Effector memory CD8-positive, alpha-beta T cell (primary cell): ENCODE measurements at places on chromosomes 7 and 10.

DNA sequence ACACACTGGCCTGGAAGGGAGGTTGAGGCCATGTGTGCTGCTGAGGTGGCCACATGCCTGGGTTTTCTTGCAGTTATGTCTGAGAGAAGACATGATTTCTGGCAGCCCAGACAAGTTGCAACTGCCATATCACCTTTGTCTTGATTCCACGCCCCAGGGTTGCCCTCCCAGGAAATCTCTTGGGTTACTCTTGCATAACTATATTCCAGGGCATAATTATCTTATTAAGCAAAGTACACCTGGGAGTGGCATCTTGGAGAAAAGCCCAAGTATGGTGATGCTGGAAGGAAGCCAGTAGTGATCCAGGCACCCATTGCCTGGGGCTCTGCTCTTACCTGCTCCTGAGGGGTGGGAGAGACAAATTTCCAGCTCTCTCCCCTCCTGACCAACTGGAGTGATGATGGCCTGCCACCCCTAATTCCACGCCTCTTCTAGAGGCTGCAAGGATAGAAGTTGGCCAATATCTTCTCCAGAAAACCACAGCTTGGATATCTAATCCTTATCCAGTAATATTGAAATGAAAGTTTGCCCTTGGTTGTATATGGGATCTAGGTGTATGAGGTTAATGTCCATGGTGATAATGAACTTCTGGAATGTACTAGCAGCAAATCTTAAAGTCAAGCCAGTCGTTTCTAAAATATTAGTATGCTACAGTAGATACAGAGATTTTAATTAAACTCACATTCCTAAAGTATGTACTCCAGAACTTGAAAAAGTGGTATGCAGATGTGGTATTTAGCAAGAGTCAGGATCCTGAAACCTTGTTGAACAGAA, 5.0 kb downstream of the AKR1B10 start:
- H3K36me3 ChIP-seq: no peaks in the 10 kb centered on the region
- no peaks in the 10 kb centered on the region for H3K4me1 ChIP-seq
- no peak for DNase-seq
- no peak overlapping the region for H3K4me3 ChIP-seq
- no peak overlapping the region for H3K27ac ChIP-seq

DNA sequence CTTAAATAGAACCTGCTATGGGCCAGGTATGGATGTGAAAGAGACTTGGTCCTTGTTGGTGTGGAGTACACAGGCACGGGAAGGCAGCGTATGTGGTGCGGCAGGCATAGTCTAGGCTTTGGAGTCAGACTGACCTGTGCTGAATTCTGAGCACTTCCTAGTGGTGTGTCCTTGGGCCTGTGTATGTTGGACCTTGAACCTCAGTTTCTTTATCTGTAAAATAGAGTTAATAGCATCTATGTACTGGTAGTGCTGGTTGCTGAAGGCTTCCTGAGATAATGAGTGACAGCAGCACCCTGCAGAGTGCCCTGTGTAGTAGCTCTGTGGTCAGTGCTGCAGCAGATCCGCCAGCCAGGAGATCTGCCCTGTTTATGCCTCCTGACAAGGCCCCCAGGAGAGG, 5.3 kb upstream of the SFRP5 start:
- H3K4me1 ChIP-seq: peaks cover 8% of the 10 kb centered on the region
- H3K27me3 ChIP-seq: peaks cover 18% of the 10 kb centered on the region
- DNase-seq: no peak
- no peak overlapping the region for H3K27ac ChIP-seq

GRCh38 chr10:47370878-47371277, 13.2 kb downstream of the ZNF488 start:
- no peak for DNase-seq
- no peaks in the 10 kb centered on the region for H3K36me3 ChIP-seq
- H3K4me1 ChIP-seq: no peaks in the 10 kb centered on the region
- H3K4me3 ChIP-seq: no peak overlapping the region
- H3K27ac ChIP-seq: no peak overlapping the region

DNA sequence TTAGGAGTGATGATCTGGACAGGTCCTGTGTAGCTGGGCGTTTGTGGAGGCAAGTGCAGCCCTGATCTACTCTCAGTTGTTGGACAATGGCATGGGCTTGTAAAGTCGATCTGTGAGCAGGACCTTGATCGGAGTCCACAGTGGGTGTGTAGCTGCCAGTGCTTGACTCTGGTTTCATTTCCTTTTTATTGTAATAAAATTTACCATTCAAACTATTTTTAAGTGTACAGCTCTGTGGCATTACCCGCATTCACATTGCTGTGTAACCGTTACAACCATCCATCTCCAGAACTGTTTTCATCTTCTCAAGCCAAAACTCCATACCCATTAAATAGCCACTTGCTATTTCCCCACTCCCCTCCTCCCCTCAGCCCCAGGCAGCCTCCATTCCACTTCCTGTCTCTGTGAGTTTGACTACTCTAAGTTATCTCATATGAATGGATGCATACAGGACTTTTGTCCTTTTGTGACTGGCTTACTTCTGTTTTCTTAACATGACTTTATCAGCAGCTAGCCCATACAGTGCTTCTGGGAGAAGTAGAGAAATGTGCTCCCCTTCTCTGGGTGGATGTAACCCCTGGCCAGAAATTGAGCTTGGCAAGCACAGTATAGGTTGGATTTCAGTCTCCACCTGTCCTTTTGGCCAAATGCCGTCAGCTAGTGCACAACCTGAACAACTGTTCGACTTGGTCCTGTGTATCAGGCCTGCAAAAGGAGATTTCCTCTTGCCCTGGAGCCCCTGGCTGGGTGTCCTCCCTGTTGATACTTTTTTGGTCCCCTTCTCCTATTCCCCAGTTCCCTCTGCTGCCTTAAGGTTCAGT, 180.0 kb downstream of the LRMDA start:
- no peaks in the 10 kb centered on the region for H3K4me1 ChIP-seq
- H3K4me3 ChIP-seq: no peak overlapping the region
- no peaks in the 10 kb centered on the region for H3K36me3 ChIP-seq

DNA sequence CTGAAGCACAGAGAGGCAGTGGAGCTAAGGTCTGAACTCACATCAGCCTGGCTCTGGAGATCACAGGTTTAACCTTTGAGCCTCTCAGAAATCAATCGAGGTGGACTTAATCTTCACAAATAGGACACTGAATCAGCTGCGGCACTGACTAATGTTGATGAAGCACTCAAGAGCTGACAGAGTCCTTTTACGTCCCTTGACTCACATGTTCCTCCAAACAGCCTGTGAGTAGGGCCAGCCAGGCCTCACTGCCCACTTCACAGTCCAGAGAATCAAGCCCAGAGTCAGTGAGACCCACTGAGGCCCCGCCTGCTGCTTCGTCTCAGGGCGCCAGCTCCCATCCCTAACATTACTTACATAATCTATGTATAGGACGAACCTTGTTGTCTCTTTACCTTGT, 63.1 kb downstream of the TNS3 start:
- H3K27me3 ChIP-seq: no peaks in the 10 kb centered on the region
- H3K4me3 ChIP-seq: no peak overlapping the region
- H3K4me1 ChIP-seq: no peaks in the 10 kb centered on the region
- no peaks in the 10 kb centered on the region for H3K36me3 ChIP-seq
- DNase-seq: no peak

- no peak overlapping the region for H3K27ac ChIP-seq
- peaks cover 17% of the 10 kb centered on the region for H3K27me3 ChIP-seq
- no peak overlapping the region for H3K4me3 ChIP-seq
- no peaks in the 10 kb centered on the region for H3K4me1 ChIP-seq
These were observed 16.6 kb downstream of the PLPP4 start for GRCh38 chr10:120473593-120473992.

GRCh38 chr7:83347945-83348444, 185.3 kb upstream of the PCLO start:
- H3K36me3 ChIP-seq: no peaks in the 10 kb centered on the region
- DNase-seq: no peak
- H3K27me3 ChIP-seq: no peaks in the 10 kb centered on the region
- no peak overlapping the region for H3K27ac ChIP-seq

DNA sequence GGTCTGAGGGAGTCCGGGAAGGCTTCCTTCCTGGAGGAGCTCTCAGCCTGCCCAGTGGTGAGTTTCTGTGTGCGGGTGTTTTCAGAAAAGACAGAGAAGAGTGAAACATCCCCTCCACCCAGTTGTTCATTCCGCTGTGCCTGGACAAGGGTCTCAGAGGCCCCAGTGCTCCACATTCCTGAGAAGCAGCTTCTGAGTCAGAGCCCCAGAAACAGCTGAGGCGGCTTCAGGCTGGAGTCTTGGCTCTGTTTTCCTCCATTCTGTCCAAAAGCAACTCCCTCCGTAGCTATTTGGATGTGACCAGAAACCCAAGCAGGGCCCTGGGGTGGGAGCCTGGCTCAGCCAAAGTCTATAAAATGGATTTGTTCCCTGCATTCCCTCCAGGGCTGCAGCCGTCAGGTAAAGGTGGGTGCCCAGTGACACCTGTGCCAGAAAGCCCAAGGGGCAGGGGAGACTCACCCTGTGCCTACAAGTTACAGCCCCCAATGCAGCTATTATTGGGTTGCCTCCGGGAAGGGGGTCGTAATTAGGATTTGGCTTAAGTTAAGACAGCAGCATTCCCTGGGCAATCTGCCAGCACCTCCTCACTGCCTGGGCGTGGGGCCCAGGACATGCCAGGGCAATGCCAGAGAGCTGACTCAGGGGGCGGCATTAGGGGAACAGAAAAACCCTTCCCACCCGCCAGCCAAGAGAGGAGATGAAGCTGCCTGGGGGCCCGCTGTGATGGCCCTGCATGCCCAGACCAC, 13.1 kb upstream of the CAMK2G start:
- no peak overlapping the region for H3K27ac ChIP-seq
- DNase-seq: no peak
- H3K4me1 ChIP-seq: peaks cover 9% of the 10 kb centered on the region
- no peak overlapping the region for H3K4me3 ChIP-seq
- H3K27me3 ChIP-seq: peaks cover 4% of the 10 kb centered on the region

- H3K27me3 ChIP-seq: no peaks in the 10 kb centered on the region
- no peaks in the 10 kb centered on the region for H3K36me3 ChIP-seq
- H3K4me3 ChIP-seq: no peak overlapping the region
- H3K4me1 ChIP-seq: peaks cover 4% of the 10 kb centered on the region
- DNase-seq: no peak
- H3K27ac ChIP-seq: no peak overlapping the region
These were observed 110.2 kb downstream of the PTEN start for GRCh38 chr10:87973635-87974034.

GRCh38 chr7:135217645-135218509, 6.6 kb upstream of the WDR91 start:
- H3K27ac ChIP-seq: no peak overlapping the region
- no peak for DNase-seq
- no peak overlapping the region for H3K4me3 ChIP-seq
- peaks cover 25% of the 10 kb centered on the region for H3K27me3 ChIP-seq

DNA sequence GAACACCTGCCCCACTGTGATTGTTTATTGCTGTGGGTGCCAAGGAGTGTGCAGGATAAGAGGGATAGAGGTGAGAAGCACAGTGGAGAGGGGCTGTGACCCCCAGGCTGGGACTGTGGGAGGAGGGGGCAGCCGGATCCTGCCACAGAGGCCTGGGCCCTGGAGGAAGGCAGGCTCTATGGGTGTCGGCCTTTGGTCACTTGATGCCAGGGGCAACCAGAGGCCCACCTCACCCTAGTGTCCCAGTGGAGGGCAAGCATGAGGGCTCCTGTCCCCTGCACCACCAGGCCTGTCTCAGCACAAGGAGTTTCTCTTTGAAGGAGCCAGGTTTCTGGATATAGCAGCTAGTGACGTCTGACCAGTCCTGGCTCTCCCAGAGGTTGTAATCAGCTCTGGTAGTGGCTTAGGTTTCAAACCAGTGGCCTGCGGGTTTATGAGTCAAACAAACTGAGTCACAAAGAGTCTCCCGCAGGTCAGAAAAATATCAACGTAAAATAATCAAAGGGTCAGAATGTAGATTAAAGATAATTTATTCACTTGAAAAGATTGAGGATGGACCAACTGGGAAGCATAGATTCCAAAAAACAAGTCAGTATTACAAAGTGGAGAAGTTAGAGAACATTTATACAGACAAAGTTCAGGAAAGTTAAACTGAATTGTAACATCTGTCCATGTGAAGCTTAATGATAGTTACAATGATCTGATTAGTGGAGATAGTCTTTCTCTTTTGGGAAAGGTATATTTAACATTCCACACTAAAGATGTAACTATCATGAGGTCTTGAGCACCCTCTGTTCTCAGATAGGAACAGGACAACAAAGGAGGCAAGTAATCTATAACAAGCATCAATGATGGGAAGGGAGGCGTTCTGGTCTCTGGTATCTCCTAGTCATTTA, 37.2 kb upstream of the ZNF488 start:
- no peaks in the 10 kb centered on the region for H3K4me1 ChIP-seq
- no peaks in the 10 kb centered on the region for H3K36me3 ChIP-seq
- no peak overlapping the region for H3K27ac ChIP-seq
- DNase-seq: no peak
- no peak overlapping the region for H3K4me3 ChIP-seq

DNA sequence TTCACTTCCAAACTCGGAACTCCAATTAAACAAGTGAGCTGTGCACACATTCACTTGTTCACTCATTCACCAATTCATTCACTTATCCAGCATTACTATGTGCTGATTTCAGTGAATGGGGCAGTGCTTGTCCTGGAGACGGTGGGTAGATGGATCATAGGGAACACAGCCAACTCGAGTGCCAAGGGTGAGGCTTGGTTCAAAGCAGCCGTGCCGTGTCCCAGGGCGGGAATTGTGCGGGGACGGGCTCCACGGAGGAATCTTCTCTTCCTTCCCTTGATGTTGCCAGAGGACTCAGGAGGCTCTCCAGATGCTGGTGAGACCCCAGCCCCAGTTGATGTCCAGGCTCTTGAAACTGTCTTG, 2.9 kb downstream of the SH2D4B start:
- peaks cover 16% of the 10 kb centered on the region for H3K4me1 ChIP-seq
- no peak for DNase-seq
- H3K4me3 ChIP-seq: no peak overlapping the region
- no peaks in the 10 kb centered on the region for H3K36me3 ChIP-seq
- peak overlapping the region; percentile 44 for H3K27ac ChIP-seq

- H3K27ac ChIP-seq: no peak overlapping the region
- no peaks in the 10 kb centered on the region for H3K36me3 ChIP-seq
- no peak for DNase-seq
- no peak overlapping the region for H3K4me3 ChIP-seq
These were observed 182.6 kb downstream of the ADAM12 start for GRCh38 chr10:126205486-126206205.

DNA sequence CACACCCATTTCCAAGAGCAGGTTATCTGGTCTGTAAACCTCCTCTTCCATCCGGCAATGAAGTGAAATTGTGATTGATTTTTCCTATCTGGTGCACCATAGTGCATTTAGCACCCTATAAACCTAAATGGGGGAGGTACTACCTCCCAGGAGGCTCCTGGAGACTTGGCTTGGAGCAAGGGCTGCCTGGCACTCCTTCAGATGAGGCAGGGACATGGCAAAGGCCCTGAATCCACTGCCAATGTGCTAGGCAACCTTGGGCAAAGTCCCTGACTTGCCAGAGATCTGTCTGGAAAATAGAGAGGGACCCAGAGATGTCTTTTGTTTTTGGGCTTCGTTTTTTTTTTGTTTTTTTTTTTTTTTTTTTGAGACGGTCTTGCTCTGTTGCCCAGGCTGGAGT, 6.7 kb upstream of the GRID1 start:
- H3K4me3 ChIP-seq: no peak overlapping the region
- peaks cover 72% of the 10 kb centered on the region for H3K27me3 ChIP-seq
- DNase-seq: no peak
- H3K27ac ChIP-seq: no peak overlapping the region
- peaks cover 3% of the 10 kb centered on the region for H3K36me3 ChIP-seq
